ENCODE measurements at places on chromosomes 4 and X.

DNA sequence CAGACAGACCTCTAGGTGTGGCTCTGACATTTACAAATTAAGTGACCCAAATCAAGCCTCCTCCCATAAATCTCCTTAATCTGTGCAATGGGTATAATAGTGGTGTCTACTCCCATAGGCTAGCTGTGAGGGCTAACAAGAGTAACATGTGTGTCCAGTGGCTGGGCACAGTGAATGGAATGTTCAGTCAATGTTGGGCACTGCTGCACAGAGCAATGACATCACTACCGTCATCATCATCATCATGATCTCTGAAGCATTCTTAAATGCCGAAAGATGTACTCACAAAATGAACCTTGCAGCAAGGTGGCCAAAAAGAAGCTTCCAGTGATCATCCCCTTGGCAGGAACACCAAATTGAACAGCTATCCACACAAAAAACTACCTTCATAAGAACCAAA is 43.5 kb downstream of the CHRNA9 start:
- DNase-seq, result no peak

DNA sequence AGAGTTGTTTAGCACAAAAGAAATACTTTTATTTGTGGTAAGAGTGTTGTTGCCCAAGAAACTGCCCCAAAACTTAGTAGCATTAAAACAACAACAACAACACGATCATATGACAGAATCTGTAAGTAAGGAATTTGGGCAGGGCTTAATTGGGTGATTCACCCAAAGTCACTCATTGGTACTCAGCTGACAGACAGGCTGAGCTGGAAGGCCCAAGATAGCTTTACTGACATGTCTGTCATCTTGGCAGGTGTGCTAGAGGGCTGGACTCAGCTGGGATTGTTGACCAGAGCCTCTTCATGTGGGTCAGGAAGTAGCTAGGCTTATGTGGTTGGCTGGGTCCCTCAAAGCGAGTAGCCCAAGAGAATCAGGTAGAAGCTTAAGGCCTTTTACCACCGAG is 52.3 kb downstream of the KIAA0232 start:
- DNase-seq, result no peak

DNA sequence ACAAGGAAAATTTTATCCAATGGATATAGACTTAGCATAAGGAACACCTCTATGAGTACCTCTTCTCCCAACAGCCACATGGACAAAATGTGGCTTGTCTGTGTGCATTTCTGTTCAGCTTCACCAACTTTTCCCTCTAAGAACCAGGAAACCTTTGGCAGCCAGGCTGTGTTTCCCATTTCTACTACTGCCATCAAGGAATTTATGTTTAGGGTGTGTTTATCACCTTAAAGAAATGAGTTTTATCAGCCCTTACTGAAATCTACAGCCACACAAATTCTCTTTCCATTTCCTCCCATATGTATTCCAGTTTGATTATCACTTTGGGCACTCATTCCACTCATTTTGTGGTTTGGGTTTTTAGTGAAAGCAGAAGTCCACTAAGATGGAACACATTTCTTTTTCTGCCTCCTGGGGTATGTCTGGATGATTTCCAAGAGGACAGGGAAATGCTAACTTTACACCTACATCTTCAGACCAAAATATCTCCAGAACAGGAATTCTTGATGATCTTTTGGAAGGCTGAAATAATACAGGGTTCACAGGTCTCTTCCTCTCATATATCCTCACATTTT is 82.6 kb upstream of the MAOA start:
- no peak for DNase-seq

- no peak for DNase-seq
Observed at GRCh38 chrX:56797574-56798338, 68.7 kb downstream of the NBDY start.

GRCh38 chr4:37584071-37584470 is 102.1 kb downstream of the RELL1 start:
- no peak for DNase-seq

GRCh38 chrX:136812286-136812685 is 31.6 kb upstream of the ARHGEF6 start:
- DNase-seq, result no peak

DNA sequence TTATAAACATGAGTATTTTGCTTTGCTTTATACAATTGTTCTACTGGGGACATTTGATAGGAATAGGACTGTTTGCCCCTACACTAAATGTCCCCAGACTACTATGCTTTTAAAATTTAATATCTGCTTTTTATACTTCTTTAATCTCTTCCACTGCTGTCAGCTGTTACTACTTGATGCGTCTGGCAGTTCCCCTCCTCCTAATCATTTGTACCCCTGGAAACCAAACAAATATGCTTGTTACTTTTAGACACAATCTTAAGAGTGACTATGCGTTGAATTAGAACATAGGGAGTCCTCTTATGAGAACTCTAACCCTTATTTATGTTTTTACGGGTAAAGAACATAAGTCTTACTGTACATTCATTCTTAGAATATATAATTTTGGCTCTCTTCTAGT is 145.7 kb downstream of the EDA start:
- DNase-seq, result no peak

- no peak for DNase-seq
Observed at GRCh38 chr4:152485726-152486276, 50.1 kb downstream of the FBXW7 start.

GRCh38 chrX:78182881-78183280 is 43.4 kb upstream of the TAF9B start:
- DNase-seq, result no peak

GRCh38 chr4:97953171-97953941 is 189.9 kb downstream of the STPG2 start:
- no peak for DNase-seq

- DNase-seq, result no peak
Observed at GRCh38 chrX:71224098-71224708, 1.2 kb downstream of the GJB1 start.

GRCh38 chr4:183504930-183505610 is at the start of gene ING2:
Gene ING2 (plus strand): TSS chr4:183505058. CDS start chr4:183505196, 138 bp downstream.
- no peak for DNase-seq

- DNase-seq, result no peak
Observed at GRCh38 chrX:29044423-29045184, 457.4 kb downstream of the IL1RAPL1 start.

DNA sequence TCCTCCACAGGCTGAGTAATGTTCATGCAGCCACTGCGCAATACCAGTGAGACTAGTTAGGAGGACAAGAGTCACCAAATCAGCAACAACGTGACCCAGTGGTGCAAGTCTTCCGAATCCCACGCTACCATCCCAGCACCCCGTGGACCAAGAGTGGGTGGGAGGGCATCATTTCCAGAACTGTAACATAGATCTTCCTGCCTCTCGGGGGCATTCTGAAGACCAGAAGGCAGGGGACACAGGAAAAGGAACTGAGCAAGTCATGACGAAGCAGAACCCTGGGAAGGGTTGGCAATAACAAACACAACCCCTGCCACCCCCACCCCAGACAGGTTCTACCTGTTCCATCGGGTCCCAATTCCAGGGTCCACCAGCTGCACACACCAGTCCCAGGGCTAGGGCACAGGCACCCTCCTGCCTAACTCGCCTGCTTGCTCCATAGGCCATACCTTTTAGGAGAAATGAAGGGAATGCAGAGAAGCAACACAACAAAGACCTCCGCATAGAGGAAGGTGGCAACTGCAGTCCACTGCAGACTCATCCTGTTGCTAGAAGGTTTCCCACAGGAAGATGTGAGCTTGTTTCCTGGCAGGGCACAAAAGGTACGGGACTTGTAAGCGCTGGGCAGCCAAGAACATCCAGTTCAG is 1.4 kb downstream of the BCAP31 start:
- DNase-seq, result peak; percentile 26

GRCh38 chr4:88276952-88277710 is 7.2 kb downstream of the PPM1K start:
- DNase-seq, result no peak

DNA sequence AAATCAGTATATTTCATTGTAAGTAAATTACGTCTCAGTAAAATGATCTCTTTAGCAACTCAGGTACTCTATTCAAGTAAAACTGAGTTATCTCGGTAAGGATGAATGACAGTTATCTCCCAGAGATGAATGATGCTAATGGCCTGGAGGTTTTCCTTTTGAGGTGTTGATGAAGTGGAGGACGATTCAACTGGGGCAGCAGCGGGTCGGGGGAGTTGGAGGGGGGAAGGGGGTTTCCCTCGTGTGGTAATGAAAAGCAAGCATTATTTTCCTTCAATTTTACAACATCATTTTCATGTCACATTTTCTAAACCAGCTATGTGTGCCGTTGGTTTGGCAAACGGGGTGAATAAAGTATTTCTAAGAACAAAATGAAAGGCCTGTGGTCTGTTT is 92.4 kb upstream of the ATXN3L start:
- DNase-seq, result no peak

GRCh38 chr4:17492058-17492741 is 19.7 kb downstream of the QDPR start:
- DNase-seq, result no peak

- no peak for DNase-seq
Observed at GRCh38 chr4:118221227-118221800, 131.5 kb downstream of the PRSS12 start.

DNA sequence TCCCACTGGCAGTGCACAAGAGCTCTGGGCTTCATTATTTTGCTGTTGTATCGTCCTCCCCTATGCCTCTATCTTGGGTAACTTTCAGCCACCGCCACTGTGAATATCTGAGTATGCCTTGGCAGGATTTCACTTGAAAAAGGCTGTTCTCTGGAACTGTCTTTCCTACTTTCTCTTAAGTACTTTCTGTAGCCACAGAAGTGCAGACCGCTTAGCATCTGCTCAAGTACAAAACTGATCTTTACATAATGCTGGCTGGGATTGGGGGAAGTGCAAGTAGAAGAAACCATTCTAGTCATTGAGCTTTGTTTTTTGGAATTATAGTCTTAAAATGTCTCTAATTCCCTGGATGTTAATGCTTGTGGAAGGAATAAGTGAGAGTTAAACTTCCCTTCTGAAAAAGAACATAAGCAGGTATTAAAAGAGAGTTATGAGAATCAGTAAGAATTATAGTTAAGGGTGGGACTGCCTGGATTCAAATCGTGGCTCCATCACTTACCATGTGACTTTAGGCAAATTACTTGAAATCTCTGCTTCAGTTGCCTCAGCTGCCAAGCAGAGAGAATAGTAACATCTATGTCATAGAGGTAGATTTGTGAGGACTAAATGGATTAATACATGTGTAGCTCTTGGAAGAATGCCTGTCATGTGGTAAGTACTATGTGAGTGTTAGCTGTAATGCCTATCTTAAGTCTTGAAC is 77.5 kb downstream of the MID1IP1 start:
- no peak for DNase-seq

GRCh38 chrX:6187256-6187655 is 41.4 kb downstream of the NLGN4X start:
- no peak for DNase-seq

DNA sequence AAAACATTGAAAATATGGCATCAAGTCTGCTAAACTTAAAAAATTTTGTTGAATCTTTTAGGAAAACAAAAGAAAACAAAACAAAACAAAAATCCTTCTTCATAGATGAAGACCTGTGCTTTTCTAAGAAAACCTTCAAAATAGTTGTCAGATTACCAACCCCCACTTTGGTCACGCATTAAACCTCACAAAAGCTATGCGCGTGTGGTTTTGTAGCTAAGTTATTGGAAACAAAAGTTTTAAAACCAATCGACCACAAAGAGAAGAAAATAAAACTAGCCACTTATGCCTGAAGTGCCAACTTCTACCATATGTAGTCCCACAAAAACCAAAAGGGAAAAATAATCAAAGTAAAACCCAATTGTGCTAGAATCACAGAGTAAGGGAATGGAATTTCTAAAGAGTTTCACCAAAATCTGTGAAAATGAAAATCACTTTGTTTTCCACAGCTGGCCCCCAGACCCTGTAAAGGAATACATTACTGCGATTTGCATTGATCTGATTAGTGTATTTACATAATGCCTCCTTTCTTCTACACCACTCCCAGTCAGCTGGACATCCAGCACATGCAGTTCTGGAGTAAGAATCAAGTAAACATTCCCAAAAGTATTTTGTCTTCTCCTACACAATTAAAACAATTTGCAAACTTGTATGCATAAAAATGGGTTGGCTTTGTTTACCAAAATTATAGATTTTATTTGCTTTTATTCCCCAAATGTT is 330.1 kb upstream of the DKK2 start:
- DNase-seq, result no peak

- DNase-seq, result no peak
Observed at GRCh38 chr4:54107951-54108748, 8.2 kb downstream of the GSX2 start.

- peak; percentile 65 for DNase-seq
Observed at GRCh38 chr4:1043651-1044468, 32.4 kb downstream of the FGFRL1 start.

- no peak for DNase-seq
Observed at GRCh38 chr4:184684491-184685189, 35.1 kb downstream of the PRIMPOL start.

DNA sequence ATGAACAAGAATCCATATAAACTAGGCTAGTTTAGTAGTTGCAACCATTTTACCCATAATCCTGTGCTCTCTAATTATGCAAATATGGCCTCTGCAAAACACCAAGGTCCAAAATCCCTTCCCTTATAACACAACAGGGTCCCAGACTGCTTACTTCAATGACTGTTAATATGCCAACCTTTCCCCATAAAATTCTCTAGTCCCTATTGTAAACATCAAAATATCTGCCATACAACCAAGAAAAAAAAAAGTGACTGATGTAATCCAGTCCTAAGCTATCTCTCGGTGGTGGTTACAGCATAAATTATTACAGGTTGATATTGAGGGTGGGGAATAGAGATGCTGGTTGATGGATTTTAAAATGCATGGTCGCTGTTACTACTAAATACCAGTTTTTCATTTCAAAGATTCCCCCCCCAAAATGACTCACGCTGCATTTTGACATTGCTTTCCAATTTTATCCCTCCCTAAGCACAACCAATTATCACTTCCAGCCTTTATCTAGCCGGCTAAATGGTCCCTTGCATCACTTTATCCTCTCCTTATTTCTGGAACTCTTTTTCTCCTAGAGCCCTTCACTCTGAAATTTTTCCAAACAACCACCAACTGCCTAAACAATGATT is 44.8 kb downstream of the TSPAN5 start:
- DNase-seq, result no peak

- DNase-seq, result peak; percentile 53
Observed at GRCh38 chr4:37889849-37890800, 759 bp upstream of the TBC1D1 start.

- no peak for DNase-seq
Observed at GRCh38 chr4:168723020-168723419, 226.2 kb downstream of the PALLD start.

DNA sequence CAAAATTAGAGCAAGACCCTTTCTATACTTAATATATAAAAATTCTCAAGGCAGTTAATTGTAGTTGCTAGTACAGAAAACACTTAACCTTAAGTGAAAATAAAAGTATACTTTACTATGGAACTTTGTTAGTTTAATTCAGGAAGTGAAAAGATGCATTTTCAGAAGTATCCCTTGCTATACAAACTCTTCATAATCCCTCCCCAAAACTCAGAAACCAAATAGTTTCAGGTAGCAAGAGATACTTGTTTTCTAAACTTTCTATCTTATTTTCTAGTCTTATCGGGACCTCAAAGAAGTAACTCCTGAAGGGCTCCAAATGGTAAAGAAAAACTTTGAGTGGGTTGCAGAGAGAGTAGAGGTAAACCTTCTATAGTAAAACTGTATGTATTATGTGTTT is 14.3 kb downstream of the PAICS start:
- no peak for DNase-seq

GRCh38 chr4:8272472-8273428 is 3.2 kb downstream of the HTRA3 start:
- DNase-seq, result no peak

GRCh38 chr4:169506903-169507302 is 105.5 kb downstream of the NEK1 start:
- no peak for DNase-seq

GRCh38 chr4:165096776-165097175 is 15.9 kb downstream of the TMEM192 start:
- no peak for DNase-seq

- no peak for DNase-seq
Observed at GRCh38 chr4:128161138-128161537, 100.0 kb downstream of the LARP1B start.
